ENCODE measurements at places on chromosomes 11 and 22.

GRCh38 chr11:80584661-80585060 lies 1143.8 kb upstream of the TENM4 start:
- DNase-seq: no peak

GRCh38 chr11:60987577-60988277 lies 16.2 kb downstream of the CD6 start:
- DNase-seq: no peak

DNA sequence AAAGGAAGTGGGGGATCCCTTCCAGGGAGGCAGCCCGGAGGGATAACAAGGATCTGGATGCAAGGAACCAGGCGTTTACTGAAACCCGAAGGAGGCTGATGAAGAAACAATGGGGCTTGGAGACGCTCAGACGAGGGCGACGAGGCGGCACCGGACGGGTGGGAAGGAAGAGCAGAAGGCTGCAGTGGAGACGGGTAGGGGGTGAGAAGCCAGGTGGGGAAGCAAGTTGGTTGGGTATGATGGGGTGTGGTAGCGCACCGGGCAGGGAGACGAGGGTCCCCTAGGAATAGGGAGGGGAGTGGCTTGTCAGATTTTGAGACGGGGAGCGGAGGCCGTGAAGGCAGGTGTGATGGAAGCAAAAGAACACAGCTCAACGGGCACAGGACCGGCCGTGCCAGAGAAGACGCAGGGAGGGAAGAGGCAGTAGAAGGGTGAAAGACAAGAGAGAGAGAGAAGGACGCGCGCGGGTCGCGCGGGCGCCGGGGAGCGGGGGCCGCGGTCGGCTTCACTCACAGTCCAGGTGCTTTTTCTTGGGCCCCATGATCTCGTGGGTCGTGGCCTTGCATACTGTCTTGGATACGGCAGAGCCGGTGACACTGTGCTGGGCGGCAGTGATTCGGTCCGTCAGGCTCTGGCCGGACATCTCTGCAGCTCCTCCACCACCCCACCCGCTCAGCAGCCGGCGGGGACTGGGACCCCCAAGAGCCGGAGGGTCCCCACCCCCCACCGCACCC lies 579 bp downstream of the PICALM start:
- DNase-seq: no peak

DNA sequence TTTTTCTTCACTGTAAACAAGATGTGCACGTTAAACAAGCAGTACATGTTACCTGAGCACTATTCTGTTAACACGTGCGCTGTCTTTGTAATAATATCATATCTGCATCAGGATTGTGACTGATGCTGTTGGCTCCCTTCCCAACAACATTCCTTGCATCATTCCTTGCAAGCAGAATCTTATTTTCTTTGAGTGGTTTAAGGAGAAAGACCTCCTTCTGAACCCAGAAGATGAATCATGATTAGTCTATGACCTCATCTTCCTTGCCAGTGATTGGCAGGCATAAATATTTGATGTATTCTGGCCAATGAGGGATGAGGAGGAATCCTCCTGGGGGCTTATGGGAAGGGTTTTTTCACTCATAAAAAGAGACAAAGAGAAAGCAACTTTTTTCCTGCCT lies 46.2 kb downstream of the C11orf71 start:
- no peak for DNase-seq

DNA sequence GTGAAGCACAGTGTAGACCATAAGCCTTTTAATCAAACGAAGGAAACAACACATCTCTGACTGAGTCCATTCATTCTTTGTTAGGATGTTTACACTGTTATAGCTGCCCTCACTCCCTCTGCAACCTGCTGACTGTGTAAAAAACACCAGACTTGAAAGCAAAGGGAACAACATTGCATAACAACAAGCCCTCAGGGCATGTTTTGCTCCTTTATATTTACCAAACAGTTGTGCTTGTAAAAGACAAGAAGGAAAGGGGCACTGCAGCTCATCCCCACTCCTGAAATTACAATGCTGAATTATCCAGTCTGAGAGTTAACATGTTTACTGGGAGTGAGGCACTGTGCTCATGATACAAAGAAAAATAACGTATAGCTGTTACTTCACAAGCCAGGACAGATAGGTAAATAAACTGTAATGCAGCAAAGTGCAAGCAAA lies 46.4 kb downstream of the RAB30 start:
- DNase-seq: no peak

- DNase-seq: no peak
Measured at GRCh38 chr22:45977551-45978274, 751 bp upstream of the WNT7B start.

- DNase-seq: no peak
Measured at GRCh38 chr11:126352934-126353801, 2.3 kb upstream of the ST3GAL4 start.

DNA sequence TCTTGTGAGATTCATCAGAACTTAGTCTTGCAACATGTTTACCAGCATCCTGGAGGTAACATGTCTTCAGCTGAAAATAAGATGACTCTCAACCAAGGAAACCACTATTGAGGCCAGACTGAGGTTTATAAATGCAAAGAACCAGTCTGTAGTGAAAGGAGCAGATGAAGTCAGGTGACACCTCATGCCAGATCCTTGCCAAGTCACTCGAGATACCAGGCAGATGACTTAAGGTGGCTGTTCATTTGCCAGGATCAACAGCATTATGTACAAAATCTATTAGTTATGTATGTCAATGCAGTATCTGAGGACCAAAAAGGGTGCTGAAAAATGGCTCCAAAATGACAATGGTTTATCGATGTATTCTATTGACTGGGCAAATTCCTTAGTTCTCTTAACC lies 100.0 kb upstream of the SOX6 start:
- no peak for DNase-seq

- DNase-seq: no peak
Measured at GRCh38 chr11:65432686-65433582, 10.3 kb downstream of the NEAT1 start.

- no peak for DNase-seq
Measured at GRCh38 chr22:37145180-37146050, 4.3 kb downstream of the IL2RB start.

DNA sequence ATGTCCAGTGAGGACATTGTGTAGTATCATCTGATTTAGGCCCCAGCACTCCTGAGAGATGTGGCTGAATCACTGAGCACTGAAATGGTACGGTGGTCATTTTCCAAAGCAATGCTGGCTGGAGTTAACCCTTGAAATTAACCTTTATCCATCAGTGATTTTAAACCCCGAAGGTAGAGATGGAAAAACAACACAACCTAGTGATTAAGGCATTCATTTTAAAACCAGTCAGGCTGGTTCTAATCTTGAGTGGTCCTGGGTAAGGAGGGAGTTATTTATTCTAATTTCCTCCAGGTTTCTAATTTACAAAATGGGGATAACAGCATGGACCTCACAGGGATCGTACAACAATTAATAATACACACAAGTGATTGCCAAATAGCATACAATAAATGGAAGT lies 6.6 kb upstream of the CSNK2A3 start:
- DNase-seq: no peak

GRCh38 chr22:23531283-23531956 lies 48.7 kb downstream of the IGLL1 start:
- DNase-seq: no peak

DNA sequence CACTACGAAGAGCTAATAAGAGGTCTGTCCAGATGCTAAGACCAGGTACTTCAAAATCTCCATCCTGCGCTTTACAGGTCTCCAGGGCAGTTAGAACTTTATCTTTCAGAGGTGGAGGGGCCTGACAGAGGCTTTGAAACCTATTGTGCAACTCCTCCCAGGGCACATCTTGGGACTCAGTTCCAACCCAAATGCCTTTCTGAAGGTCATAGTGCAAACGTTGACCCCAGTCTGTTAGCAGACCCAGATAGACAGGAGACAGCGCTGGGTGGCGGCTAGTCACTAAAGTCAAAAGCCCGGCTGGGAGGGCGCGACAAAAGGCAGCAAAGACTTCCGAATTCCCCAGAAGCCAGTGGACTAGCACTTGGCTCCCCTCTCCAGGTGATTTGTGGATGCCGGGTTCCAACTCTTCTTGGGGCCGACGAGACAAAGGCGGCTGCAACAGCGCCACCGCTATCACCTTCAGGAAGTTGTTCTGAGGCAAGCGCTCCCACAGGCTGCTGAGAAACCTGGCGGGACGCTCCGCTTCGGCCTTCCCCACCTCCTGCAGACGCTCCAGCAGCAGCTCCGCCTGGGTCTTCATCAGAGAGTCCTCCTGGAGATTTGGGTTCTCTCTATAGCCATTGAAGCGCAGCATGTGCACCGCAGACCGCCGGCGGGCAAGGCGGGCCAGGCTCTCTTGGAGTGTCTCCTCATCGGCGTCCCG lies 728 bp downstream of the FANCF start:
- peak; percentile 81 for DNase-seq

DNA sequence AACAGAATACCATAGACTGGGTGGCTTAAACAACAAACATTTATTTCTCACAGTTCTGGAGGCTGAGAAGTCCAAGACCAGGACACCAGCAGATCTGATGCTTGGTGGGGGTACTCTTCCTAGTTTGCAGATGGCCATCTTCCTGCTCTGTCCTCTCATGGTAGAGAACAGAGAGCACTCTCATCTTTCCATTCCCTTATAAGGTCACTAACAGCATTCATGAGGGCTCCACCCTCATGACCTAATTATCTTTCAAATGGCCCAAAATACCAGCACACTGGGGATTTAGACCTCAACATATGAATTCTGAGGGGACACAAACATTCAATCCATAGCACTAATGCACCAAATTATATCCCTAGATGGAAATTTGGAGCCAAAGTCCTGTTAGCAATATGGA lies 6.1 kb downstream of the STK33 start:
- DNase-seq: no peak

DNA sequence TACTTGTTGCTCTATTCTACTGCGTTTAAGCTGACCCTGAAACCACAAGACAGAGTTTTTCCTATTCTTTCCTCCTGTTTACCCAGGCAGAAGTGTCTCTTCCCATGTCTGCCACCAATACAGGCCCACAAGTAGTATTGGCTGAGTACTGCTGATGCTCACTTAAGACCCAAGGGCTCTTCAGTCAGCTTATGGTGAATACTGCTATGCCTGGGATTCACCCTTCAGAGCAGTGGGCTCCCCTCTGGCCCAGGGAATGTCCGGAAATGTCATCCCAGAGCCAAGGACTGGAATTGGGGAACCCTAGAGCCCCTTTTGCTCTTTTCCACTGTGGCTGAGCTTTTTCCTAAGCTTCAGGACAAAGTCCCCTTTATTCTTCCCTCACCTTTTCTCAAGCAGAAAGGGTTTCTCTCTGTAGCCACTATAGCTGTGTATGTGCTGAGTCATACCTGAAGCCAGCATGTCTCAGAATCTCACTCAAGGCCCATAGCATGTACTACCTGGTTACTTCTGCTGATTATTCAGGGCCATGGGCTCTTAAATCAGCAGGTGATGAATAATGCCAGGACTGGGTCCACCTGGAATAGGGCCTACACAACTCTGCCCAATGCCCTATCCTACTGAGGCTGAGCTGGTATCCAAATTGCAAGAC lies 745.8 kb upstream of the ANO5 start:
- DNase-seq: no peak

DNA sequence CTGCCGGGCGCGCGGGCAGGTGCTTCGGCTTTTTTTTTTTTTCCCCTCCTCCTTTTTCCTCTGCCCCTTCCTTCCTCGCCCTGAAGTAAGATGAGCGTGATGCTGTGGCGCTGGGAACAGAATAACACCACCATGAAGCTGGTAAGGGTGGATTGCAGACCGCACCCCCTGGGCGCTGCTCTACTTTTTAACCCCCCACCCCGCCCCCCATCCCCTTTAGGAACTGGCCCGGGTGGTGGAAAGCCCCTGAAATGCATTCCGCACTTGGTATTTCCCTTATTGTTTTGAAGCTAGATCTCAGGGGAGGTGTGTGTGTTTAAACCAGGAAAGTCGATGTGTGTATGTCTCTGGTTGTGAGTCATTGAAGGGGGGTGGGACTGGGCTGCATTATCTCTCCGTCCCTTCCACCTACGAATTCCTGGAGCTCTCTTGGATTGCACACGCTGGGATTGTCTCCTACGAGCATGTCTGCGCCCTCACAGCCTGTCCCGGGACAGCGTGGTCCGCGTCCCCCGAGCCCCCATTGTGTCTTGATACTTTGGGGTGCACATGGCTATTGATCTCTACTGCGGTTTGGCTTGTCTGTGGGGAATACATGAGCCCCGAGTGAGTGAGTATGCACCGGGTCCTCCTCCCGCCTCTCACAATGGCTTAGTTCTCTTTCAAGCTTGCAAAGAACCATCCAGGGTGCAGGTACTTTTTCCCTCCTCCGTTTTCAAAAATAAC lies 64.9 kb downstream of the NAV2 start:
- DNase-seq: no peak

DNA sequence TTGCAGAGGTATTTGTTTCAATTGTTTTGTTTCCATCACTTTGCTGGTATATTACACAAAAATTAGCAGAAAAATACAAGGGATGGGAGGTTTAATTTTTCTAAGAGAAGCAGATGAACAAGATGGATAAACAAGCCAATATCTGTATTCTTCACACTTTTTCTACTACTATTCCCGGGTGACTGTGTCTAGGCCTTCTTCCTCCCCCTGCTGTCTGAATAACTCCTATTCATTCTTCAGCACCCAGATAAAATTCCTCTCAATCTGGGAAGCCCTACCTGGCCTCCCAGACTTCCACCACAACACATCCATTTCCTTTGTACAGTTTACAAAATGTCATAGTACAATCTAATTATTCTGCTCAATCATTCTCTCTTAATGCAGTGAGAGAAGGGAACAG lies 666.6 kb upstream of the TENM4 start:
- DNase-seq: no peak

GRCh38 chr11:95138448-95138847 lies 48.8 kb downstream of the ENDOD1 start:
- no peak for DNase-seq

DNA sequence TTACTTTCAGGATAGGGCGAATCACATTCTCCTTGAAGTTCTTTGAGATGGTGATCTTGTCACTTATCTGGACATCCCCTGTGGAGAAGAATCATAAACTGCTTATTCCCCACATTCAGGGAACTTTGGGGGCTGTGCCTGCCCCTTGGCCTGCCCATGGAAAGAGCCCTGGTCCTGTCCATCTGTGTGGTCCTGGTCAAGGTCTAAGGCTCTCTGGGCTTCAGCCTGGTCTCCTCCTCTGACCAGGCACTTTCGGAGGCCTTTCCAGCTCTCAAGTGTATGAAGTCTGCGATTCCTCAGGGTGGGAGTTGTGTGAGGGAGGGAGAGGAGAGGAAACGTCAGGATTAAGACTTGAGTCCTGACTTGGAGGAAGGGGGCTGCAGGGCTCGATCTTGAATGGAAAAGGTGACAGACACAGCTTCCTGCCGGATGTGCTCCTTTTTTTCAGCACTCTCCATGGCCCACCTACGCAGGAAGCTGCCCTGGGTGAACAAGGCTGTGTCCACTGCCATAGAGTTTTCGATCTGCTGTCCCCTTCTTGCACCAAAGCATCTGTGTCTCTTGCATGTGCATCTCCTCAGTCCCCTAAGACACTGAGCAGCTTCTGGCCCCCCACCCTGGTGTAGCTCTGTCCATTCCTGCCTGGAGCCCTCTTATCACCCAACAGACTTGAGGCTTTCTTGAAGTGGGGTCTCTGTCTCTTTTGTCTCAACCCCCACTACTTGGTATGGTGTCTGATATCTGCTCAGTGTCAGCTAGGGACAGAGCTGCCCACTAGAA lies 50.8 kb upstream of the PHOX2A start:
- DNase-seq: no peak
